ENCODE measurements at places on chromosomes 6 and 20. TPM values are rescaled to one million over a fixed set of nuclear protein-coding genes. Genes with fewer than 3 reads are reported as not detected.

MYLK2 gene
- not detected for total RNA-seq

NFATC2 gene
- total RNA-seq: under 0.01 TPM

PACSIN1 gene
- total RNA-seq: not detected

CNKSR3 gene
- 14.0 TPM for total RNA-seq

CALHM5 gene
- total RNA-seq: 4.4 TPM

COX4I2 gene
- not detected for total RNA-seq

TRPC4AP gene
- 52.9 TPM for total RNA-seq

KIF6 gene
- total RNA-seq: 0.83 TPM

STX7 gene
- 18.0 TPM for total RNA-seq

GRCh38 chr6:140812636-140813035 lies 1320.1 kb upstream of the GJE1 start:
- no peak overlapping the region for H3K4me3 ChIP-seq
- no peak for DNase-seq
- no peaks in the 10 kb centered on the region for H3K36me3 ChIP-seq
- H3K4me1 ChIP-seq: no peaks in the 10 kb centered on the region
- no peaks in the 10 kb centered on the region for H3K27me3 ChIP-seq

DNA sequence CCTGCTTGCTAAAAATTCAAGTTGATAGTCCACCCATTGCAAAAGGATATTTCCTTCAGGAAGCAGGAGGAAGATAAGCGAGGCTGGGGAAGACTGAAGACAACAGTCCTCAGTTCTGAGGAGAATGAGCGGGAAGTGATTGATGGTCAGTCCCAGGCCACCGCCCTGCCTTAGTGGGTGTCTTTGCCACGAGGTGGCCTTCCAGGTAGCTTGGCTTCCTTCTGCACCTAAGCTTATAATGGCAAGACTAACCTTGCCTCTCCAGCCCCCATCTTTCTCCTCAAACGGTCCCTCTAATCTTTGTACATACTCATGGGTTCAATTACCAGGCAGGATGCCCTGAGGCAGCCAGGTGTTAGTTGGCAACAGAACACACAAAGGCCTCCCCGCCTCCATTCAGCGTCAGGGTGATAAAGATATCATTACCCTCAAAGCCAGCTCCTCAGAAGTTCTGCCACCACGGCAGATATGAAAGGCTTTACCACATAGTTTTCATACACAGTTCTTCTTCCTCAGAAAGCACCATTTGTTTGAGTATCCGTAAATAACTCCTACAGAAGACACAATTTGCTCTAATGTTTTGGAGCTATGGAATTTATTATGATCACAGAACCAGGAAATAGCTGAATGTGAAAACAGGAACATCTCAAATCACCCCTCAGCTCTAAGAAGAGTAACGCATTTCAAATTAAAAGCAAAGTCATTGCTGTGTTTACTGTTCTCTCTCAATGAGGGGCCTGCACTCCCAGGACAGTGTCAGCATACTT lies 249.4 kb downstream of the ATXN1 start:
- H3K27me3 ChIP-seq: no peaks in the 10 kb centered on the region
- no peaks in the 10 kb centered on the region for H3K36me3 ChIP-seq
- peaks cover 3% of the 10 kb centered on the region for H3K4me1 ChIP-seq
- H3K27ac ChIP-seq: no peak overlapping the region
- H3K4me3 ChIP-seq: no peak overlapping the region

DNA sequence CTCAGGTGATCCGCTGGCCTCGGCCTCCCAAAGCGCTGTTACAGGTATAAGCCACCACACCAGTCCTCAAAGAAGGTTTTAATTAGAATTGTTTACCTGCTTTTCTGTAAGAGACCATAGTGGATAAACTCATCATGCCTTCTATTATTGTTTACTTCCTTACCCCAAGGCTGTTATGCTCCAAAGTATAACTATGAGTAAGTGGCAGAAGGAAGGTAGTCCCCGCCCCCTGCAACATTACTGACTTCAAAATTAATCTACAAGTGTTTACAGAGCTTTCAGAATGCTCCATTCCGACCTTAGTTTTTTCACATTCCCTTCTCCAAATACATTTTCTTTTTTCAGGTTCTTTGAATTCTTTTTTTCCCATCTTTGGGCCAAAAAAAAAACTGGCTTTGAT lies 480.5 kb upstream of the NOX3 start:
- H3K27ac ChIP-seq: no peak overlapping the region
- H3K36me3 ChIP-seq: no peaks in the 10 kb centered on the region
- no peaks in the 10 kb centered on the region for H3K4me1 ChIP-seq
- DNase-seq: peak; percentile 3

DNA sequence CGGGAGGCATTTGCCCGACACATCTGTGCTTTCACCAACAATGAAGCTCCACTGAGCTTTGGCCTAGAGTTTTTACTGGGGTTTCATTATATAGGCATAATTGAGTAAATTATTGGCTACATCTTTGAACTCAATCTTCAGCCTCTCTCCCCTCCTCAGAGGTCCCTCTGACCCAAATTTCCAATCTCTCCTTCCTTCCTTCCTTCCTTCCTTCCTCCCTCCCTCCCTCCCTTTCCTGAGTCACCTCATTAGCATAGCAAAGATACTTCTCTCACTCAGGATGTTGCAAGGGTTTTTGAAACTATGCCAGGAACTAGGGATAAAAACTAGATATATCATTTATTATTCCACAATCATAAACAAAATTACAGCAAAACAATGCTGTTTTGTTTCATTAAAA lies 238.2 kb upstream of the PRND start:
- H3K27me3 ChIP-seq: no peaks in the 10 kb centered on the region
- H3K4me3 ChIP-seq: no peak overlapping the region
- H3K36me3 ChIP-seq: no peaks in the 10 kb centered on the region
- DNase-seq: peak; percentile 46
- no peak overlapping the region for H3K27ac ChIP-seq

- no peaks in the 10 kb centered on the region for H3K27me3 ChIP-seq
- no peak overlapping the region for H3K4me3 ChIP-seq
- peak; percentile 10 for DNase-seq
- no peaks in the 10 kb centered on the region for H3K4me1 ChIP-seq
- peaks cover 2% of the 10 kb centered on the region for H3K36me3 ChIP-seq
- H3K27ac ChIP-seq: no peak overlapping the region
Observed at GRCh38 chr6:129321303-129321702, 388.7 kb downstream of the ARHGAP18 start.

- DNase-seq: no peak
- H3K27me3 ChIP-seq: no peaks in the 10 kb centered on the region
- H3K4me1 ChIP-seq: no peaks in the 10 kb centered on the region
Observed at GRCh38 chr20:47558295-47559066, 56.8 kb downstream of the NCOA3 start.

DNA sequence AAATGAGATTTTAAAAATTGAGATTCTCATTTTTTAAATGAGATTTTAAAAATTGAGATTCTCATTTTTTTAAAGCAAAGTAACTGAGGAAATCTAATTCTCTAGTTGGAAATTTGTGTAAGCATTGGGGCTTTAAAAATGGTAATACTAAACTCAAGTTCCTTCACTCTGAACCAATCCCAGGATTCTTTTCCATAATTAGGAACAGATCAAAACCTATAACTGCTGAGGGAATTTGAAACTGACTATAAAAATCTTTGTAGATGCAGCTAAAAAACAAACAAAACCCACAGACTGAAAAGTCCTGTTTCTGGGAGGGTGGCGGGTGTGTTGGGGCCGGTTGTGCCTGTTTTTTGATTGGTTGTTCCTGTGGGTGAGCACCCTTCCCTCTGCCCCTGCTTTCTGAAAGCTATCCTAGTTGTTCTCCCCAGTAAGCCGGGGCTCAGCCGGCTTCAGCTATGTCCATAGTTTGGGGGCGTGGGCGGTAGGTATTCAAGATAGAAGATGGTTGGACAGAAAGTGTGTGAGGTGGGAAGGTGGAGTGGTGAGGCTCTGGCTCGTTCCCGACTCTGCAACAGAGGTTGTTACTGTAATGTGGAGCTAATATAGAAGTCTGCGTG lies 49.3 kb downstream of the GFRA4 start:
- DNase-seq: peak; percentile 9
- no peaks in the 10 kb centered on the region for H3K27me3 ChIP-seq
- H3K4me3 ChIP-seq: no peak overlapping the region
- H3K27ac ChIP-seq: no peak overlapping the region

GRCh38 chr6:6210994-6211393 lies 109.5 kb downstream of the F13A1 start:
- DNase-seq: no peak
- no peaks in the 10 kb centered on the region for H3K4me1 ChIP-seq
- no peaks in the 10 kb centered on the region for H3K36me3 ChIP-seq

DNA sequence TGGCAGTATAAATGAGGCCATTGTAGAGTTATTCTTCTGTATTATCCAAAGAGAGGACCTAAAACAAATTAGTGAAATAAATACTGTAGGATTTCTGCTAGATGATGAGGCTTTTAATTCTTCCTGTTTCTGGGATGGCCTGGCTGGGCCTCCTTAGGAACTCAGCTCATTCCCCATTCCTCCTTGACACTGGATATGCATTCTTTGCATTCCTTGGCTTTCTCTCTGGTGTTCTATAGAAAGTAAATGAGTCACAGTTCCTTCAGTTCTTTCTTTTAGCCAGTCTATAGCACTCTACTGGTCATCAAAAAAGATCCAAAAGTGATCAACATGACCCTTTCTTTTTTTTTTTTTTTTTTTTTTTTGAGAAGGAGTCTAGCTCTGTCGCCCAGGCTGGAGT lies 8.6 kb downstream of the OR10C1 start:
- H3K36me3 ChIP-seq: no peaks in the 10 kb centered on the region
- H3K27me3 ChIP-seq: no peaks in the 10 kb centered on the region
- H3K27ac ChIP-seq: no peak overlapping the region
- no peak overlapping the region for H3K4me3 ChIP-seq
- no peaks in the 10 kb centered on the region for H3K4me1 ChIP-seq
- DNase-seq: no peak

DNA sequence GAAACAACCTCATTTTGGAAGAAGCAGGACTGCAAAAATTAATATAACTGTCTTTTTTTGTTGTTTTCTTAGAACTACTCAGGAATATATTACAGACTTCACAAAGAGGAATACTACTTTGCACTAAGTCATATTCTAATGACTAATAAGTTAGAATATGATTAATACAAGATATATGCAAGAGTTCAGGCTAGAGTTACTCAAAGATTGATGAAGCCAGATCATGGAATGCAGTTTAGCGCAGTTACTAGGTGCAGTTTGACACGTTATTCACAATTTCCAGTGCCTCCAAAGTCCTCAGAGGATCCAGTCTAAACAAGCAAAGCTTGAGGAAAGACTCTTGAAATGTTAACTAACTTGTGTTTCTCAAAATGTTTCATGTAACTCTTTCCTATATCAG lies 1.2 kb upstream of the MYCT1 start:
- H3K27ac ChIP-seq: no peak overlapping the region
- DNase-seq: peak; percentile 41
- no peaks in the 10 kb centered on the region for H3K27me3 ChIP-seq
- no peaks in the 10 kb centered on the region for H3K36me3 ChIP-seq

- H3K27ac ChIP-seq: no peak overlapping the region
- no peaks in the 10 kb centered on the region for H3K4me1 ChIP-seq
- H3K27me3 ChIP-seq: no peaks in the 10 kb centered on the region
- H3K36me3 ChIP-seq: no peaks in the 10 kb centered on the region
- no peak overlapping the region for H3K4me3 ChIP-seq
Observed at GRCh38 chr6:128763599-128764300, 119.2 kb upstream of the LAMA2 start.

DNA sequence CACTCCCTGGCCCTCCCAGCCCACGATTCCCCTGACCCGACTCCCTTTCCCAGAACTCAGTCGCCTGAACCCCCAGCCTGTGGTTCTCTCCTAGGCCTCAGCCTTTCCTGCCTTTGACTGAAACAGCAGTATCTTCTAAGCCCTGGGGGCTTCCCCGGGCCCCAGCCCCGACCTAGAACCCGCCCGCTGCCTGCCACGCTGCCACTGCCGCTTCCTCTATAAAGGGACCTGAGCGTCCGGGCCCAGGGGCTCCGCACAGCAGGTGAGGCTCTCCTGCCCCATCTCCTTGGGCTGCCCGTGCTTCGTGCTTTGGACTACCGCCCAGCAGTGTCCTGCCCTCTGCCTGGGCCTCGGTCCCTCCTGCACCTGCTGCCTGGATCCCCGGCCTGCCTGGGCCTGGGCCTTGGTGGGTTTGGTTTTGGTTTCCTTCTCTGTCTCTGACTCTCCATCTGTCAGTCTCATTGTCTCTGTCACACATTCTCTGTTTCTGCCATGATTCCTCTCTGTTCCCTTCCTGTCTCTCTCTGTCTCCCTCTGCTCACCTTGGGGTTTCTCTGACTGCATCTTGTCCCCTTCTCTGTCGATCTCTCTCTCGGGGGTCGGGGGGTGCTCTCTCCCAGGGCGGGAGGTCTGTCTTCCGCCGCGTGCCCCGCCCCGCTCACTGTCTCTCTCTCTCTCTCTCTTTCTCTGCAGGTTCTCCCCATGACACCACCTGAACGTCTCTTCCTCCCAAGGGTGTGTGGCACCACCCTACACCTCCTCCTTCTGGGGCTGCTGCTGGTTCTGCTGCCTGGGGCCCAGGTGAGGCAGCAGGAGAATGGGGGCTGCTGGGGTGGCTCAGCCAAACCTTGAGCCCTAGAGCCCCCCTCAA lies at the start of gene LTA:
TSS of gene LTA (plus strand) at position 249 of the 871 bp plus-strand sequence. CDS start at position 703, 454 bp downstream.
- no peak for DNase-seq
- H3K36me3 ChIP-seq: no peaks in the 10 kb centered on the region
- no peak within 1 kb of the TSS for H3K4me3 ChIP-seq

- H3K36me3 ChIP-seq: no peaks in the 10 kb centered on the region
- no peak overlapping the region for H3K4me3 ChIP-seq
- H3K27me3 ChIP-seq: no peaks in the 10 kb centered on the region
- no peak overlapping the region for H3K27ac ChIP-seq
Observed at GRCh38 chr6:129073691-129074395, 190.9 kb downstream of the LAMA2 start.

GRCh38 chr6:692356-692851 lies 535 bp downstream of the EXOC2 start:
- H3K4me1 ChIP-seq: no peaks in the 10 kb centered on the region
- H3K36me3 ChIP-seq: no peaks in the 10 kb centered on the region
- DNase-seq: peak; percentile 47
- peak overlapping the region; percentile 92 for H3K4me3 ChIP-seq
- no peaks in the 10 kb centered on the region for H3K27me3 ChIP-seq

GRCh38 chr20:62860924-62861691 lies 514 bp downstream of the TCFL5 start:
- no peaks in the 10 kb centered on the region for H3K4me1 ChIP-seq
- no peaks in the 10 kb centered on the region for H3K27me3 ChIP-seq
- peak overlapping the region; percentile 29 for H3K4me3 ChIP-seq
- H3K36me3 ChIP-seq: peaks cover 2% of the 10 kb centered on the region
- H3K27ac ChIP-seq: no peak overlapping the region

GRCh38 chr20:58978351-58979190 lies 2.5 kb upstream of the NELFCD start:
- no peak for DNase-seq
- H3K4me3 ChIP-seq: no peak overlapping the region
- H3K27me3 ChIP-seq: no peaks in the 10 kb centered on the region
- H3K36me3 ChIP-seq: no peaks in the 10 kb centered on the region
- no peaks in the 10 kb centered on the region for H3K4me1 ChIP-seq
- H3K27ac ChIP-seq: no peak overlapping the region

- no peaks in the 10 kb centered on the region for H3K4me1 ChIP-seq
- no peak for DNase-seq
- no peaks in the 10 kb centered on the region for H3K27me3 ChIP-seq
- H3K4me3 ChIP-seq: no peak overlapping the region
- no peaks in the 10 kb centered on the region for H3K36me3 ChIP-seq
Observed at GRCh38 chr6:69665437-69665836, 131.4 kb downstream of the LMBRD1 start.
